Stimulated activated CD4-positive, alpha-beta T cell treated with anti-CD3 and anti-CD28 coated beads, Interleukin-1b, Interleukin-23, amount 100 ng/mL, for 24 hours (primary cell): ENCODE measurements at places on chromosomes 3 and 15.

- DNase-seq: no peak
Measured at GRCh38 chr3:133792171-133792763, 13.3 kb upstream of the SRPRB start.

DNA sequence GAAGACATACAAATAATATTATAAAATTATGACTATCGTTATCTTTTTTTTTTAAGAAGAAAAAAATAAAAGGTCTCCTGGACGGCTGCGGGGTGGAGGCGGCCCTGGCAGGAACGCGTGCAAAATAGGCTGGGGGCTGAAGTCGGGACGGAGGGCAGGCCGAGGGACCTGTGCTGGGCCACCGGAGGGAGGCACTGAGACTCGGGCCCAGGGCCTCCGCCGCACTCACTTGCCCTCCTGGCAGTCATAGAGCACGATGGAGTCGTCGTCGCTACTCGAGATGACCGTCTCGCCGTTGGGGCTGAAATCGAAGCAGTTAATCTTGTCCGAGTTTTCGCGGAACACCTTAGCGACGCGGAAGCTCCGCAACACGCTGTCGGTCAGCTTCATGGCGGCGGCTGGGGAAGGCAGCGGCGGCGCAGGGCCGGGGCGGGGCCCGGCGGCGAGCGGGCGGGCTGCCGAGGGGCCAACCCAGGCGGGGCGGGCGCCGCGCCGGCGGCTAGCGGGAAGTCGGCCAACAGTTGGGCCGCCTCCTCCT, 408 bp downstream of the WDR82 start:
- DNase-seq: no peak

DNA sequence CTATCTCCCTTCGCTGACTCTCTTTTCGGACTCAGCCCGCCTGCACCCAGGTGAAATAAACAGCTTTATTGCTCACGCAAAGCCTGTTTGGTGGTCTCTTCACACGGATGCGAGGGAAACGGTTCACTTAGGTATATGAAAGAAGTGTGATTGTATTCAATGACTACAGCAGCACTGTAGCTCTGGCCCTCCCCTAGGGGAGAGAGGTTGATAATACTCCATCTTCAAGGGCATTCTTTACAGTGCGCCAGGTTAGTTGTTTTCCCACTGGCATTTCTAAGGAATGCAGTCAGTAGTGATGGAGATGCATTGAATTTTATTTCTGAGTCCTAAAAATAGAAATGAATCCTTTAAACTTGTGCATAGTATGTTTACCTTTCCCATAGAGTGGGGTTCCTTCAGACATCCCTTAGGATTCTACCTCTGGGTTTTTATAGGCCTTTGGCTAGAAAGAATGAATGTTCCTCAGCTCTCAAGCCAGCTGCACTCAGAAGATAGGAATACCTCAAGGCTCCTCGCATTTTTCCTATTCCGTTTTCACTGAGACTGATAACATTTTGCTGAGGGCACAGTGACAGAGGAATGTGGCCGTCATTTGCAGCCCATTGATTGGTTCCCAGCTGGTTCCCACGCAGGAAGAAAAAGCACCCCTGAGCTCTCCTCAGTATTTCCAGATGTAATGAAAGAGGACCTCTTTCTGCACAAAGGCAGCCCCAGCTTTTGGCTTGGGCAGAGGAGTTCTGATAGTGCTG, 131.8 kb upstream of the C2CD4B start:
- no peak for DNase-seq

DNA sequence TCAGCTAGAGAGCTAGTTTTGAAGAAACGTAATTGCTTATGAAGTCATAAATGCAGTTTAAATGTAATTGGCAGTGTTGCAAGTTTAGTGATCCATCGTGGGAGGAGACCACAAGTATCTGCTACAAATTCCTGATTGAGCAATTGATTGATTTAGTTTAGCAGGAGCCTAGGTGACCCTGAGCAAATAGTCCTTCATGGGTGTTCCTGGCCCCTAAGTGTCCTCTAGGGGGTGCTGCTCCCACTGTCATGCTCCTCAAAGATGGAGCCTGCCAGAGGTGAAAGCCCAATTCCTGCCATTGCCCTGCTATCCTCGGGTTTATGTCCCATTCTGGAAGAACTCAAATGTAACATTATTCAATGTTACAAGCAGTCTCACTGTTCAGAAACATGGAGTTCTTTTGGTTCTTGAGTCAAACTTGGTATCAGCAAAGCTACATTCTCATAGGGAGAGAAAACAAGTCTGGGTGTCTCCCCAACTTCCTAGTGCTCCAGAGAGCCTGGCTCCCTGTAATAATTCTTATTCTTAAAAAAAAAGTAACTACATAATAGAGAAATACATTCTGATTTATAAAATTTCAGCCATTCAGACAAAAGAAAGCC, 29.8 kb upstream of the SENP5 start:
- peak; percentile 35 for DNase-seq

GRCh38 chr3:188062216-188062615, 91.7 kb upstream of the LPP start:
- no peak for DNase-seq

- no peak for DNase-seq
Measured at GRCh38 chr15:25727867-25728600, 135.1 kb downstream of the ATP10A start.

- DNase-seq: no peak
Measured at GRCh38 chr15:70261083-70261482, 163.4 kb upstream of the TLE3 start.

DNA sequence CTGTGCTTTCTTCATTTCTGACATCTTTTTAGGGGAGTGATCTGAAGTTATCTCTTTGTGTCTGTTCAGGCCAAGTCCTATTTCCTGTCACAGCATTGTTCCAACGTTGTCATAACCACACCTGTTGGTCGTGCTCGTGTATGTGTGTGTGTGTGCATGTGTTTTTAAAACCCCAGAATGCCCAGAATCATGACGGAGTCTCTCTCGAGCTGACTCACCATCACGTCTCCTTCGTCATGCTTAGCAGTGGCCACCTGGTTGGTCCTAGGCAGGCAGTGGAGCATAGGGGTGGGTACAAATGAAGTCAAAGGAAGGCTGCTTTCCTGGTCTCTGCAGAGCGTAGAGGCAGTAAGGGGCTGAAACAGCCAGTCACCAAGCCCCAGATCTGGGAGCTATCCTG, 126.8 kb upstream of the ABHD17C start:
- DNase-seq: no peak

DNA sequence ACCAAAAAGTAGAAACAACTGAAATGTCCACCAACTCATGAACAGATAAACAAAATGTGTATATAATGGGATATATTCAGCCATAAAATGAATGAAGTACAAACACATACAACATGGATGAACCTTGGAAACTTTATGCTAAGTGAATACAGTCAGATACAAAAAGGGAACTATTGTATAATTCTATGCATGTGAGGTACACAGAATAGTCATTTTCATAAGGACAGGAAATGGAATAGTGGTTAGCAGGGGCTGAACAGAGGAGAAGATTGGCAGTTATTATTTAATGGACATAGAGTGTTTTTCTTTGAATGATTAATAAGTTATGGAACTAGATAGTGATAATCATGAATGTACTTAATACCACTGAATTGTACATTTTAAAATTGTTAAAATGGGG, 20.0 kb upstream of the TRANK1 start:
- DNase-seq: no peak

DNA sequence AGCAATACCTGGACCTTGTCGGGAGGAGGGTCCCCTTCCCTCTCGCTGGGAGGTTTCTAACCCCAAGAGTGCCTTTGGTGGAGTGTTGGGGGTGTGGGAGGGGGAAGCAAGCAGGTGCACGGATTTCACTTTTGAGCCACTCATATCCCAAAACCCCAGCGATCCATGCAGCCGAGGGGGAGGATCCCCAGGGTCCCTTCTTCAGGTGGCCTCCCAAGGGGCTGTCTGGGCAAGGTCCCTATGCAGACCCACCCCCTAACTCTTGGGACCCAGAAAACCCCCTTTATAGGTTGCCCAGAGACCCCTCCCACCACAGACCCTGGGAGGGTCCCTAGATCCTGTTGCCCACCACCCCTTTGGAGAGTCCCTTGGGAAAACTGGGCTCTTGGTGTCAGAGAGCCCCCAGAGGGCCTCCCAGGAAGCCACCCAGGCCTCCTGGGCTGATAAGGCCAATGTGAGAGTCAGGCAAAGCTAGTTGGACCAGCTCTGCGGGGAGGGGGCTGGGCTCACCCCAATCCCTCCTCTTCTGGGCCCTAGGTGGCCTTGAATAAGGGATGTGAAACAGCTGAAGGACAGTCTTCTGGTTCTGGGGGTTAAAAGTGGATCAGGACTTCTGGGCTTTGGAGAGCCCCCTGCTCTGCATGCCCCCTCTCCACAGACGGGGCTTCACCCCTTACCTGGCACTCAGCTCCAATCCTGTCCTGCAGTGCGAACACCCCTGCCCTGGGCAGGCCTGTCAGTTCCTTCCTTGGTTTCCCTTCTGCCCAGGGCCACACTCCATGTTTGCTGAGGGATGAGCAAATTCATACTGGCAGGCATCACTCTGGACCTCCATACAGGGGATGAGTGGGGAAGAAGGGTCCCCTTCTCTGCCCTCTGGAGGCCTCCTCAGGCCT, 932 bp upstream of the PLCD1 start:
- DNase-seq: no peak

DNA sequence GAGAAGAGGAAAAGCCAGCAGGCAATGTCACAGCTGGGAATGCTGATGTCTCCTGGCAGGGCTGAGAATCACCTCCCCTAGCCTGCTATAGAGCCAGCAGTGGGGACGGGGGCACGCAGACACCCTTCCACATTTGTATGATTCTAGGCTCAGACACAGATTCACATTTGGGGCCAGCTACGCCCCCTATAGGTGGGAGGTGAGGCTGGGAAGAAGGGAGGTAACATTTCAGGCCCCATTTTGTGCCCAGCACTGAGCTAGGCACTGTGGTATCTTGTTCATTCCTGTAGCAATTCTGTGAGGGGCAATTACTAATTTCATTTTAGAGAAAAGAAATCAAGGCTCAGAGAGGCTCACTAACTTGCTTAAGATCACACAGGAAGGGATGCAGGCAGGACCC, 15.9 kb upstream of the ACAD9 start:
- DNase-seq: no peak

GRCh38 chr3:196044513-196044912, 37.4 kb downstream of the TFRC start:
- DNase-seq: no peak

GRCh38 chr3:39142067-39142466, 11.3 kb downstream of the CSRNP1 start:
- DNase-seq: no peak

DNA sequence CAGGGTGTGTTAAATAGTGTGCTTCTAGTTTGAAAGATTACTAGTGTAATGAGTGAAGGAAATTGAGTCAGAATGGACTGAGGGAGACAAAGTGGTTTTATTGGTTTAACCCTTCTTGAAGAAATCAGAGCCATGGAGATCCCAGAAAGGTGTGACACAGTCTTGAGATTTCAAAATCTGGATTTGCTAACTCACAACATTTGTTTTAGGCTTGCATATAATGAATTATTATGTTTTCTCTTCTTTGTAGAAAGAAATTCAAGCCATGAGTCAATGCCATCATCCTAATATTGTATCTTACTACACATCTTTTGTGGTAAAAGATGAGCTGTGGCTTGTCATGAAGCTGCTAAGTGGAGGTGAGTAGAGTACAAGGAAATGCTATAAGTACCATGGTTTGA, 25.1 kb downstream of the OXSR1 start:
- no peak for DNase-seq

GRCh38 chr3:38150780-38151528, 12.5 kb downstream of the MYD88 start:
- no peak for DNase-seq

DNA sequence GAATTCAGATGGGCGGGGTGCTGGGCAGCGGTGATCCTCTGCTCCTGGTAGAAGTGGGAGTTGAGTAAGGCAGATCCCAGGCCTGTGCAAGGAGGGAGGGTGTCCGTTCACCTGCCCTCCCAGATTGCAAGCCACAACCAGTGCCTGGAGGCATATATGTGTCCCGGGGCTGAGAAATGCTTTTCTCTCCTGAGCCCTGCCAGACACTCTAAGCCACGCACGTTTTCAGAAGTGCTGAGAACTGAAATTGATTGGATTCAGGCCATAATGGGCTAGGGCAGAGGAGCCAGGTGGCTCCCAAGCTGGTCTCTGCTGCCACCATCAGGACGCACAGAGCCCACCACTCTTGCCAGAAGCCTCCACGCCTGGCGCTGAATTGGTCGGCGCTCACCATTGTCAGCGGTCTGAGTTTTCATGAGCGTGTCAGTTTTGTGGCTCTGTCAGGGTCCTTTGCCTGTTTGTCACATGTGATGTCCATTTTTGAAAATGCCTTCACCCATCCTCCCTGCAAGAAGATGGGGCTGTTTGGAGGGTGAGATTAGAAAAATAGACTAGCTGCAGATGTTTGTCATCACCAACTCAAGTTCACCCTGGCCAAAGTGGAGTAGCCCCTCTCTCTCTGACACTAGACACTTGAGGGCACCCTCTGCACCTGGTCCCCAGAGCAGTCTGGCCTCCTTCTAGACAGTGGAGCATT, 15.4 kb upstream of the BFSP2 start:
- DNase-seq: peak; percentile 22

DNA sequence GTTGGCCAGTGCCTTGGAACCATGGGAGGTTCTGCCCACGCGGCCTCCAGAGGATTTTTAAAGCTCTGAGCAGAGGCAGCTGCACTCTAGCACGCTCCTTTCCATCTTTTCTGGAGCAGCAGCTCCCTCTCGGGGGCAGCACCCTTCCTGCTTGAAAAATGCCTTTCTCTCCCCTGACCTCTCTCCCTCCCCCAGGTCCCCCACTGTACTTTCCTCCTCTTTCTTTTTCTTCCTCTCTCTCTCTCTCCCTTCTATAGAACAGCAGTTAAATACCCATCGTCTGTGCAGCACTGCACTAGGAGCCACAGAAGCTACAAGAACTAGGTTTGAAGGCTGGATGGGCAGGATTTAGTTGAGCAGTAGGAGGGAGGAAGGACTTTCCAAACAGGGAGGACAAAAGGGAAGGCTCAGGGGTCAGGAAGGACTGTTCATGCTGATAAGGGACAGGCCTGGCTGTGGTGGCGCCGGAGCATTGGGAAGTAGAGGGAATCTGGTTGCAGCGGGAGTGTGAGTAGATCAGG, 4.4 kb downstream of the ALPK3 start:
- no peak for DNase-seq

GRCh38 chr3:5144316-5144994, 22.4 kb downstream of the ARL8B start:
- DNase-seq: no peak

- no peak for DNase-seq
Measured at GRCh38 chr15:39555885-39556284, 25.0 kb upstream of the THBS1 start.

DNA sequence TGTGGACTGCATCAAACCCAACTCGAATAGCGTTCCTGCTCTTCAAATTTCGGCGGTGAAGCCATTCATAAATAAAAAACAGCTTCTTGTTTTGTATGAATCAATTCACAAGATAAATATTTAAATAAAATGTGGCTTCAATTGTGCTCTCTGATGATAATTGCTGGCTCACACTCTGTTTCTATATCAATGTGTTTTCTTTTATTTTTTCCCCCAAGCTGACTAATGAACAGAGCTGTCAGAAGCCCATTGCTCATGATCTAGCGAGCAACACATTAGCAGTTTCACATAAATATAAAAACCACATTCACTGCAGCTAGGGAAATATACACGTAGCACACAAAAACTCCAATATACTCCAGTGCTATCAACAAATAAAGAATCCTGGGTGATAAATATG, 45.0 kb upstream of the FOXP1 start:
- no peak for DNase-seq

GRCh38 chr3:154121701-154122551, 736 bp downstream of the ARHGEF26 start:
- no peak for DNase-seq

- no peak for DNase-seq
Measured at GRCh38 chr3:35224565-35225295, 414.6 kb upstream of the ARPP21 start.

GRCh38 chr15:48579945-48580671, 65.4 kb downstream of the FBN1 start:
- no peak for DNase-seq
